Activated T-helper 17 cell treated with anti-CD3 and anti-CD28 coated beads, Interleukin-2, amount 50 U/mL, for 72 hours (primary cell): ENCODE measurements at places on chromosomes 1 and 21. TPM values are rescaled to one million over a fixed set of nuclear protein-coding genes. Genes with fewer than 3 reads are reported as not detected.

The CLCA1 gene
- total RNA-seq, result not detected

The BCAN gene
- not detected for total RNA-seq

The CD84 gene
- total RNA-seq, result 37.3 TPM

The PMVK gene
- total RNA-seq, result 38.6 TPM

The KRTAP19-1 gene
- not detected for total RNA-seq

The LPGAT1 gene
- total RNA-seq, result 18.7 TPM

The BLZF1 gene
- total RNA-seq, result 13.9 TPM

The SH2D1B gene
- not detected for total RNA-seq

The OR2T33 gene
- total RNA-seq, result not detected

The HDGF gene
- total RNA-seq, result 361 TPM

The RAB3B gene
- 0.26 TPM for total RNA-seq

The MAEL gene
- total RNA-seq, result not detected

The KIRREL1 gene
- not detected for total RNA-seq

The FCGR2B gene
- not detected for total RNA-seq

The KDF1 gene
- total RNA-seq, result not detected

The ARHGEF10L gene
- not detected for total RNA-seq

The CYP2J2 gene
- 1.6 TPM for total RNA-seq

The PINK1 gene
- total RNA-seq, result 4.6 TPM

The C1orf105 gene
- total RNA-seq, result not detected

The FAM72C gene
- total RNA-seq, result 11.7 TPM

The ESRRG gene
- total RNA-seq, result not detected

The GPR61 gene
- 0.45 TPM for total RNA-seq

The FCRL2 gene
- not detected for total RNA-seq

The TRAF3IP3 gene
- 184 TPM for total RNA-seq

The IFI44L gene
- 3.4 TPM for total RNA-seq
